NCI-H1417 (cell line): ENCODE measurements at places on chromosomes 3 and 15.

DNA sequence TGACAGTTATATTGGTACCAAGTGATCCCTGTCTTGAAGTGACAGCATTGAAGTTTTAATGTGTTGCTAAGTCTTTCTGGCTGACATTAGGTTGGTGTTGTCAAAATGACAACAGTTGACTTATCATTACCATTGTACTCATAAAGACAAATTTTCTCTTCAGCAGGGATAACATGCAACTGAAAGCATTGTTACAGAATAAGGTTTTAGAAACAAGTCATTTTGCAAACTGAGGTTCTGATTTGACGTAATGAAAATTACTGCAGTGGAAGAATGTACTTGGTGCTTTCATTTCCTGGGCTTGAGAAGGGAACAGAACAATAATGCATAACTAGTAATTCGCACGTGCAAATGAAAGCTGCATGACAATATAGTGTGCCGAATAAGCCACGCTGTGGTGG lies 75.1 kb downstream of the MOBP start:
- no peak for DNase-seq

- DNase-seq: no peak
Observed at GRCh38 chr15:29795610-29796009, 26.7 kb downstream of the TJP1 start.

DNA sequence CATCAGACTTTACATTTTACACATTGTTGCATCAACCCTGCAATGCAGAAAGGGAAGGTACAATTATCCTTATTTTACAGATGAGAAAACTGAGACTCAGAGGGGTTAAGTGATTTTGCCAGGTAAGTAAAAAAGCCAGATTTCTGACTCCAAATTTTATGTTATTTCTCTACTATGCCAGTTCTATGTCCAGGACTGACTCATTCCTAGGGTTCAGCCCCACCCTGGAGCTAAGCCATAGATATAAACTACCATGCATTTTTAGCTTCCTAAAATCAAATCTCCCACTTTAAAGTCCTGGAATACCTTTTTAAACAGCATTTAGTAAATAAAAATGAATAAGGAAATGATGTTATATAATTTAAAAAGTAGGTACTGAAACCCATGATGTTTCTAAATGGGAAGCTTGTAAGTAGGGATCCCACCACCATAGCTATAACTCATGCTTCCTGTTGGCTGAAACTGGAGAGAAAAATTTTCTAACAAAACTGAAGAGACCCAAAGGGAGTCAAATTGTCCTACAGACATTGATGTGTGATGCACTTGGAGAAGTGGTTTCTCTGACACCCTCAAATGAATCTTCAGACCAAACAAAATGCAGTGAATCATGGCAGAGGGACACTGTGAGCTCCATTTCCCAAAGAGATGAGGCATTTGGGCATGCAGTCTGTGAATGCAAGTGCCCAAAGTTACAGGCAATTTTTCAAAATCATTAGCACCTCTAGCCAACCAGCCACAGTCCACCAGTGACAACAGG lies 301.7 kb upstream of the UMPS start:
- DNase-seq: no peak

- DNase-seq: no peak
Observed at GRCh38 chr3:123749711-123750110, 134.4 kb downstream of the MYLK start.

- no peak for DNase-seq
Observed at GRCh38 chr3:123547881-123548519, 36.9 kb downstream of the HACD2 start.

GRCh38 chr15:48031973-48032372 lies 88.8 kb upstream of the SLC24A5 start:
- no peak for DNase-seq

- no peak for DNase-seq
Observed at GRCh38 chr3:46918202-46918601, 40.7 kb downstream of the PTH1R start.

DNA sequence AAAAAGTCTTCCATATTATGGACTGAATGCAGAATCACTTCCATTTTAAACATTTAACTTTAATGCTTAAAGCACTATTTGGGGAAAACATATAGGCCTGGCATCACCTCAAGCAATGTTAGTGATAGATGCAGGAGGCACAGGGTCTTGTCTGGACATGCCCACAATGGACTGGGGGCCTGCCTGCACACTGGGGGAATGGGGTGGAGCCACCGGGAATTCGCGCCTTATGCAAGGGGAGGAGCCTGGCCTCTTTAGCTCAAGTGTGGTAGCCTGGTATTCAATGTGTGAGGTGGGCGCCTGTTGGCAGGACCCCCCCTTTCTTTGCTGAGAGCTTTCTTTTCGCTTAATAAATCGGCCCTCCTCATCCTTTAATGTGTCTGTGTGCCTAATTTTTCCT lies 29.9 kb downstream of the ACKR4 start:
- DNase-seq: no peak

DNA sequence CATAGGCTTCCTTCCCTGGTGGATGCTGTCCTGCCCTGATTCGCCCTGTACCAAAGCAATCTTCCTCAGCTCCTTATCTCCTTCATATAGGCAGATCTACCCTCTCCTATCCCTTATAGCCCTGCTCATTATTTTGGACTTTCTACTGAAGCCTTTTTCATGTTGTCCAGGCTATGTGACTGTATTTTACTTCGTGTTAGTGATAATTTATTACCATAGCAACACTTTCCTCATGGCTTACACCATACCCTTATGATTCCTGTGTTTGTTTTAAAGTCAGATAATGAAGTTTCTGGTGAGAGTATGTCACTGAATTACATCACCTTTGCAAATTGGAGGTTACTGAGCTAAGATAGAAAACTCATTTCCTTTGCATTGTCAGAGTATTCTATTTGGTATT lies 352.6 kb downstream of the NLGN1 start:
- DNase-seq: no peak

DNA sequence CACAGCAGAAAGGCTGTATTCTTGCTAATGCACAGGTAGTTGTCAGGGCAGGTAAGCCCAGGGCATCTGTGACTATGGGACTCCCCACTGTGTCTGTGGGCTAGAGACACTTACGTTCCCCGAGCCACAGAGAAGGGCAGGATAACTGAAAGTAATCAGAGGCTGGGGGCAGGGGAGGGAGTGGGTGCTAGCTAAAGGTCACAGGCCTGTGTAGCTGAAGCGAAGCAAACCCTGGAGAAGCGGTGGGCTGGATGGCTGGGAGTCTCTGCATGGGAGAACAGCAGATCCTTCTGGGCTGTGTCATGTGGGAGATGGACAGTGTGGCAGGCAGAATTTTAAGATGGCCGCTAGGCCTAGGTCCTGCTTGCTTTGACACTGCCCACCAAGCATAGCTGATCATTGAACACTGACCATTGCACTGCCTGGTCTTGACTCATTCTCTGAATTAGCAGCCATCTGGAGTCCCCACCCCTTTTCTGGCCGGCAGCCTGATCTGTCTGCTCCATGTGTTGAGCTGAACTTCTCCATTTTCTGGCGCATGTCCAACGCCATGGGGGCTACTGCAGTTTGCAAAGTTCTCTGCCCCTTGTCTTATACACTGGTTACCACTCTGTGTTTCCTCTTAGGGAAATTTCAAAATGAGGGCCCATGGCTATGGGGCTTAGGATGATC lies 110.0 kb downstream of the DGKG start:
- no peak for DNase-seq
